ENCODE measurements at places on chromosomes 16 and 17. TPM values are rescaled to one million over a fixed set of nuclear protein-coding genes. Genes with fewer than 3 reads are reported as not detected.

Gene RMI2
- total RNA-seq: 12.9 TPM

Gene KRTAP4-3
- total RNA-seq: not detected

Gene CD7
- 256 TPM for total RNA-seq

Gene TPSG1
- total RNA-seq: not detected

Gene SDR42E1
- 2.0 TPM for total RNA-seq

Gene SBK1
- total RNA-seq: 1.5 TPM

Gene DNAAF8
- total RNA-seq: 0.25 TPM

Gene CLEC18B
- 1.1 TPM for total RNA-seq

Gene CCL8
- not detected for total RNA-seq

Gene CES3
- total RNA-seq: 0.30 TPM

Gene METTL26
- 159 TPM for total RNA-seq

Gene TOP3A
- total RNA-seq: 76.4 TPM

Gene KREMEN2
- total RNA-seq: 0.11 TPM

Gene TRIM72
- not detected for total RNA-seq

Gene OR2C1
- not detected for total RNA-seq

DNA sequence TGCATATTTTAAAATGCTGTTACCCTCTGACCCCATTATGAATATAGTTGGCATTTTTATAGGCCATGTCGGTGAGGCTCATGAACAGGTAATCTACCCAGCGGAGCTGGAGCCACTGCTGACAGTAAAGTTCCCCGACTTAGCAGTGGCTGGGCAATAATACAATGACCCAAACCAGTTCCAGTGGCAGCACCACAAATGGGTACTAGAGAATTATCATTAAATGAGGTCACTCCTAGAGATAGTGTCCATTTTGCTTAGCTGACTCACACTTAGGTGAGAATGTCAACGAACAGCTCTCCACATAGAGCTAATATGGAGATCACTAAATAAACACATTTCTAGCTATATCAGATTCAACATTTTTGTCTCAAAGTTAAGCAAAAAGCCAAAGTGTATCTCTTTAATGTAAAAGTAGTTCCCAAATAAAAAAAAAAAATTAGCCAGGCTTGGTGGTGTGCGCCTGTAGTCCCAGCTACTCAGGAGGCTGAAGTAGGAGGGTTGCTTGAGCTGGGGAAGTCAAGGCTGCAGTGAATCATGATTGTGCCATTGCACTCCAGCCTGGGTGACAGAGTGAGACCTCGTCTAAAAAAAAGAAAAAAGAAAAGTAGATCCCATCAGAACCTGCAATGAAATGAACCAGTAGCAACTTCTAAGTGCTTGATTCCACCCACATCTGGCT is 7.4 kb downstream of the MYO1D start:
- DNase-seq: no peak

- DNase-seq: no peak
These were observed 34.4 kb upstream of the CDRT4 start for GRCh38 chr17:15501793-15502192.

- DNase-seq: no peak
These were observed 3.1 kb upstream of the MMP2 start for GRCh38 chr16:55475919-55476318.

- no peak for DNase-seq
These were observed 2.3 kb upstream of the HOXB2 start for GRCh38 chr17:48546924-48547807.

DNA sequence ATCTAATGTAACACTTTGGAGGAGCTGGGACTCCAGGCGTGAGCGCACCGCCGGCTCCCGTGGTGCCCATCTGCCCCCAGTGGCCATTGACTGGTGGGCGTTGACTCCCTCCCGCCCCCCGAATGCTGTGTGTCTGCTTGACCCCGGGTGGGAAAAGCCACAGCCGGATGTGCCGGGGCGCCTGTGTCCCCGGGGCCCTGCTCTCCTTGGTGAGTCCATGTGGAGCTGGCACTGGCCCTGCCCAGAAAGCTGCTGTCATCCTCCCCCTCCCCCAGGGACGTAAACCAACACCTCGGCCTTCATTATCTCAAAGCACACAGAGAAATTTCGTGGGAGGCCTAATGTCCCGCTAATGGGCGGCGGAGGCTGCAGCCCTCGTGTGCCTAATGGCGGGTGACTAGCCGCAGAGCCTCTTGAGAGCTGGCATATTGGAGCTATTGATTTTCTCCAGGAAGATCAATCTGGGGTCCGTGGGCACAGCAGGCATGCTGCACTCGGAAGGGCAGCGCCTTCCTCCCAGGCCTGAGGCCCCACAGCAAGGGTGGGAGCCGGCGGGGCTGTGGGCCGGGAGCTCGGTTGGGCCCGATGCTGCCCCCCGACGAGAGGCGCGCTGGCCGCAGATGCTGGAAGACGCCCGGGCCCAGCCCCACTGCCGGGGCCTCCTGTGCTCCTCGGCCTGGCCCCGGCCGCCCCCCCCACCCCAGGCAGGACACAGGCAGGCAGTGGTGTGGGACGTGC is 4.0 kb upstream of the PERCC1 start:
- DNase-seq: no peak

DNA sequence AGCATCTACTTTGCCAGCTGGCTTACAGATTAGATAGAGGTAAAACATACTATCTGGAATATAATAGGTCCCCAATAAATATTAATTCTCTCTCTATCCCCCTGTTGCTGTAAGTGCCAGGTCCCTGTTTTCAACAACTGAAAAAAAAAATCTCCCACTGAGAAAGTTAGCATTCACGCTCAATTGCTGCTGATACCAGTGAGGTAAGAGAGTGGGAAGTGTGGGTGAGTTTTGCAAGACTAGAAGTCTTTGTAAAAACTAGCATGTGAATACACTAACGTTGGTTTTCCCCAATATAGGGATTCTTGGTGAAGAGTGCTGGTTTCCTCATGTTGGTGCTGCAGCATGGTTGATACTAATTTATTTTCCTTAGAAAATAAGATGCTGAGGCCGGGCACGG is 11.7 kb upstream of the TAOK1 start:
- no peak for DNase-seq

GRCh38 chr16:51565184-51565583 is 414.1 kb upstream of the SALL1 start:
- no peak for DNase-seq

DNA sequence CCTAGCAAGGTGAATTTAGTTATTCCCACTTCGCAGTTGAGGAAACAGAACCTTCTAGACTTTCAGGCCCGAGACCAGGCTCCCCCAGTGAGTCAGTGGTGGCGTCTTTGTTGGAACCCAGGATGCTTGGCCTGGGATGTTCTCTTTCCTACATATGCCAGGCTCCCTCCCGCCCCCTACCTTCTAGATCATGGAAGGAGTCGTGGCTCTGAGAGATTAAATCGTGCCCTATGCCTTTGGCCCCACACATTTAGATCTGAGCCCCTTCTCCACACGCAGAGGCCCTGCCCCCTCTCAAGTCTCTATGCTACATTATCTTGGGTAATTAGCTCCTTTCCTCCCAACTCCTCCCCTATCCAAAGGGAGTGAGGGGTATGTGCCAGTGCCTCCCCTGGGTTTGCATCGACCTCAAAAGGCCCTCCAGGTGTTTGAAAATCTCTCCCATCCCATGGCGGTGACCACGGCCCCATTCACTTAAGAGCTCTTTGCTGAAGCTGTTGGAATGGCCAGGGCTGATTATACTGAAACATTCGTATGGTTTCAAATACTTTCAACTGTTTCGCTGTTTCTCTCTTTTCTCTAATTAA is 3.0 kb downstream of the NGFR start:
- DNase-seq: no peak

- DNase-seq: no peak
These were observed 68.5 kb downstream of the RPH3AL start for GRCh38 chr17:283911-284675.

GRCh38 chr17:17648762-17649161 is 32.5 kb upstream of the RAI1 start:
- DNase-seq: no peak

- no peak for DNase-seq
These were observed 20.5 kb upstream of the TBX4 start for GRCh38 chr17:61431594-61432311.

GRCh38 chr16:9118170-9118569 is 26.7 kb downstream of the HAPSTR1 start:
- no peak for DNase-seq

GRCh38 chr17:36842963-36843558 is 94.2 kb upstream of the LHX1 start:
- DNase-seq: no peak

DNA sequence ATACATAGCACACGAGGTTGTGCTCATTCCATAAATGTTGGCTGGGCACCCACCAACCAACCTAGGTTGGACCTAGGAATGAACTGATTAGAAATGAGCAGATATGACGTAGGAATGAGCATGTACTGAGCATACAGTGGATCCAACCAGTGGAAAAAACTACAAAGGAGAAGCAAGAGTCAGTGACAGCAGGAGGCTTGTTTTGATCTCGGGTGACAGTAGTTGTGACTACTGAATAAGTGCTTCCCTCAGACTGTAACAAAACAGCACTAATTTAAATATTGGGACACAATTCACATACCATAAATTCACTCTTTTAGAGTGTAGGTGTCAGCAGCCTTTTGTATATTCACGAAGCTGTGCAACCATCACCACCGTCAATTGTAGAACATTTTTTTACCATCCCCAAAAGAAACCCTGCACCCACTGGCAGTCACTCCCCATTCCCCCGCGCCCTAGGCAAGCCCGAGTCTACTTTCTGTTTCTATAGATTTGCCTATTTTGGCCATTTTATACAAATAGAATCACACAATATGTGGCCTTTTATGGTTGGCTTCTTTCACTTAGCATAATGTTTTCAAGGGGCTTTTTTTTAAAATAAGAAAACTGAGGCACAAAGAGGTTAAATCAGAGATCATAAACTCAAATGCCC is 7.0 kb downstream of the VAC14 start:
- no peak for DNase-seq

DNA sequence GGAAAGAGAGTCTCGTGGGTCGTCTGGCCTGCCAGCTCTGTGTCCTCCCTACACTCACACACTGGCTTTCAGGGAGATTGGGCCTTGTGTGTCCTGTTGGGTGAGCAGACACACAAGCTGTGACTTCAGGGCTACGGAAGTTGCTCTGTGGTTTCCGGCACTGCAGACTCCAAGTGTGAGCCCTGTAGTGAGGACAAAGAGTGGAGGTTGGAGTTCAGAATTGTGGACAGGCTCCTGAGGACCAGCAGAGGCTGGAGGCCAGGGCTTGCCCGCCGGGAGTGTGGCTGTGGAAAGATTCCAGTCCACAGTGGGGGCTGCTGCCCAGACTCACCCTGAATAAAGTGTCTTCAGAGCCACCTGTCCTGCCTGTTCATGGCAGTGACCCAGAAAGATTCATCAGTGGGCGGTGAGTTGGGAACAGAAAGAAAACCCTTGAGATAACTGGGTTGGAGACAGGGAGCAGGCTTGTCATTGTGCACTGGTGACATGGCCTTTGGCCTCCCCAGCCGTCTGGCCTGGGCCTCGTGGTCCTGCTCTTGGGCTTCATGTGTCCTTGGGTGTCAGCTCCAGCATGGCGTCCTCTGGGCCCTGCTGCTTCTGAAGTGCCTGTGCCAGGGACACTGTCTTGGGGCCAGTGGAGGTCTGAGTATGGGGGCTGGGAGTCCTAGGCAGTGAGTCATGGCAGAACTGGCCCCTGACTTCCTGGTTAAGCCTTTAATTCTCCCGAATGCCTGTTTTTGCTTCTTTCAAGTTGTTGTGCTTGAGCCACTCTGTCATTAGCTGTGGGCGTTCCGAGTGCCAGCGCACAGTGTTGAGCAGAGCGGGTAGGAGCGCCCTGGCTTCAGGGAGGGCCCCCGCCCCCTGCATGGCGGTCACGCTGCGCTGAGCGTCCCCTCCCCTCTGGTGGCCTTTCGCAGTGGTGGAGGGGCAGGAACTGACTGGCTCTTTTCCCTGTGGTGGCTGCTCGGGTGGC is 19.9 kb upstream of the ZNF750 start:
- peak; percentile 48 for DNase-seq

- no peak for DNase-seq
These were observed 817 bp downstream of the NME1 start for GRCh38 chr17:51154176-51154575.

All from activated T-cell treated with anti-CD3 and anti-CD28 coated beads, Interleukin-2, amount 50 U/mL, for 4 hours (primary cell).